ENCODE measurements at places on chromosomes 6 and 20.

DNA sequence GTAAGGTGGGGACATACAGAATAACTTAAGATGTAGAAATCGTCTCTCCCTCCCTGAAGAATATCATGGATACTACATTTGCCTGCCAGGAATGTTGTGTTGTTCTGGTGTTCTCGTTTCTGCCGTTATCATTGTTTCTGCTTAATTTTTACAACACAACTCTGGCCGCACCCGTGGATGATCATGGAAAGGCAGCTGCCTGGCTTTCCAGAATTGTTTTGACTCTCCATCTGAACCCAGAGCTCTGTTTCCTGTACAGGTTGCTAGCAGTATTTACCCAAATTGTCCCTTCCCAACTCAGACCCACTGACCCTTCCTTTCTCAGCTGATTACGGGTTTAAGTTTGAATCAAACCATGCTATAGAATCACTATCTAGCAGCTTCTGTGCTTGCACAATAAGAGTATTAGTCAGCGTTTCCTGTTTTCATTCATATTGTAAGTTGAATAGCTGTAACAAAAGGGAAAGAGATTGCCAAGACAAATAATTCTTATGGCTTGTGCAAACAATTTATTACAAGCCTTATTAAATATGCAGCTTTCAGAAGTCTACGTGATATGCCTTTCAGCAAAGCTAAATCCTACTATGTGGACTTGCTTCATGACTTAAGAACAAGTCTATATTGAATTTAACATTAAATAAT lies 139.0 kb downstream of the MTHFD1L start:
- DNase-seq = no peak

- no peak for DNase-seq
Observed at GRCh38 chr20:50567860-50568548, 57.8 kb downstream of the PTPN1 start.

- DNase-seq = no peak
Observed at GRCh38 chr6:170317718-170318117, 11.2 kb downstream of the FAM120B start.

DNA sequence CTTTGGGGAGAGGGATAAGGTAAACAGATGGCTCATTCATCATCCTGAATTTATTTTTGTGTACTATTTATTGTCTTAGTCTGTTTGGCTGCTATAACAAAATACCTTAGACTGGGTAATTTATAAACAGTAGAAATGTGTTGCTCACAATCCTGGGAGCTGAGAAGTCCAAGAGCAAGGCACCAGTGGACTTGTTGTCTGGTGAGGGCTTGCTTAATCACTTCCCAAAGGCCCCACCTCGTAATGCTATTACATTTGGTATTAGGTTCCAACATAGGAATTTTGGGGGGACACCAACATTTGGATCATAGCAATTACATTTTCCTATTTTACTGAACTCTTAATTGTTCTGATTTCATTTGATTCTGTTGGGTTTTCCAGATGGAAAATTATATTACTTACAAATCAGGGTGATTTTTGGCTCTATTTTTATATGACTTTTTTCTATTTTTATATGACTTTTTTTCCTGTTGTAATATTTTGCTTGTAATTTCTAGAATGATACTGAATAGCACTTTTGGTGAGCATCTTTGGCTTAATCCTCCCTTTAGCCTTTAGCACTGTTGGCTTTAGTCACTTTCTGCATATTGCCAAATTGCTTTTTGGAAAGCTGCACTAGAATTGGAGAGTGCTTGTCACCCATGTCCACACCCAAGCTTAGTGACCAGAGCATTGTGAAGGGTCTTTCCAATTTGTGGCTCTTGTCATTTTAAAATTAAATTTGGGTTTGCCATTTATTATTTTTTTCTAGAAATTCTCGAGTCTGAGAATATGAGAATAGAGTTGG lies 43.7 kb upstream of the TULP4 start:
- DNase-seq = no peak

- DNase-seq = no peak
Observed at GRCh38 chr20:57524511-57525176, at the start of gene CTCFL. Gene CTCFL, minus strand, starts transcription at chr20:57525140. Its CDS starts 935 bp downstream, at chr20:57524205.
